HT-29 (cell line): ENCODE measurements at places on chromosomes 12 and 14.

- no peak for DNase-seq
These were observed 32.2 kb downstream of the RAB21 start for GRCh38 chr12:71786829-71787228.

GRCh38 chr14:53622447-53622846 lies 334.2 kb downstream of the BMP4 start:
- no peak for DNase-seq

DNA sequence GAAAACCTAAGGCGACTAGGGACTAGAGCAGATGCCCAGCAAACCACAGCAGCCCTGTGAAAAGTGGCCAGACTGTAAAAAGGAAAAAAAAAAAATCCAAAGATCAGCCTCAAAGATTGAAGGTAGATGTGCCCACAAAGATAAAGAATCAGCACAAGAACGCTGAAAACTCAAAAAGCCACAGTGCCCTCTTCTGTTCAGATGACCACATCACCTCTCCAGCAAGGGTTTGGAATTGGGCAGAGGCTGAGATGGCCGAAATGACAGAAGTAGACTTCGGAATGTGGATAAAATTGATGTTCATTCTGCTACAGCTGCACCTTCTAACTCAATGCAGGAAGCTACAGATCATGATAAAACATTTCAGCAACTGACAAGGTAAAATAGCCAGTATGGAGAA lies 154.4 kb downstream of the GPHN start:
- no peak for DNase-seq

DNA sequence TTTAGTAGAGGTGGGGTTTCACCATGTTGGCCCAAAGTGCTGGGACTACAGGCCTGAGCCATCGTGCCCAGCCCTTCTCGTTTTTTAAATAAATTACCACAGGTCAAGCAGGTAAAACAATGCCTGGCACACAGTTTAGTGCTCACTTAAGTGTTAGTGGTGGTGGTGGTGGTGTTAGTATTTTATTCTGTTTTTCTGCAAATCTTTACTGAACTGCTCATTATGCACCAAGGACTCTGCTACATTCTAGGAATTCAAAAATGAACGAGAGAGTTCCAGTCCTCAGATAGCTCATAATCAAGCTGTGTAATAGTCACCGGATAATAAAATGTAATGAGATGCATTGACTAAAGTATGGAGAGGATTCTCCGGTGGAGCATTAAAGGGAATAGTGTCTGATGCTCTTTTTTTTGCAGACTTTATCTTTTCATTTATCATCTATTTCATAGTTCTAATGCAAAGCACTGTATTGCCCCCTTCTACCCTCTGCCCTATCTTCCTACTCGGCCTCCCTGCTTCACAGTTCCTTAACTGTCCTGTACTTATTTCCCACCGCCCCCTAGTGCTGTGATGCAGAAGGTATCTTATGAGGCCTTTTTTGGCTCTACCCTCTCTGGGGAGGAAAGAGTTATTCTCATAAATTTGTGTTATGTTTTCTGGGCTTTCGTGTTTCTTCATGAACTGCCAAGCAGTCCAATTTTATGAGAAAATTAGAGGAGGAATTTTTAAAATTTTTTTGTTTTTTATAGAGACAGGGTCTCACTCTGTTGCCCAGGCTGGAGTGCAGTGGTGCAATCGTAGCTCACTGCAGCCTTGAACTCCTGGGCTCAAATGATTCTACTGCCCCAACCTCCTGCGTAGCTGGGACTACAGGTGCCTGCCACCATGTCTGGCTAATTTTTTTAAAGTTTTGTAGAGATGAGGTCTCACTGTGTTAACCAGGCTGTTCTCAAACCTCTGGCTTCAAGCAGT lies 1.0 kb downstream of the ITFG2 start:
- peak; percentile 66 for DNase-seq

DNA sequence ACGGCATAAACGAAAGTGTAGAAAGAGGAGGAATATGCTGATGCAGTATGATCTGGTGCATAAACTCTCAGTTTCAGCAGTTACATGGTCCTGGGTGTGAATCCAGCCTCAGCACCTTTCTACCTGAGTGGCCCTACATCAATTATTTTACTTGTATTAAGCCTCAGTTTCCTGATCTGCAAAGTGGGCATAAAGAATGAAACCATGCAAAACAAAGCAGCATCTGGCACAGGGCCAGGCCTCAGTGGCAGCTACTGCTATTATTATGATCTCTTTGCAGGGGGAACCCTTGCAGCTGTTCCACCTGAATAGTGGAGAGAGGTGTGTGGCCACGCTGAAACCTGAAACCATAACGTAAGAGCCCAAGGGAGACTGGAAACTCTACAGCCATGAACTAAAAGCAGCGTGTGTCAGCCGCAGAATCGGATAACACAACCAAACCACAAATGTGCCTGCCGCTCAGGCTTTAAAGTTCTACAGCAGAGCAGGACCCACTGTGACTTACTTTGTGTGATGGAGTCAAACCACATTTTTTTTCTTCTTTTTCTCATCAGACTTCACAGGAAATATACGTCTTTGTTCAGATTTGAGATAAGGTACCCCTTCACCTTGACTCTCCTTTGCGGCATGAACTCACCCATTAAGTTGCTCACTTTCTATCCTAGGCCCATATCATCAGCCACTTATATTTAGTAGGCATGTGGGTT lies 29.2 kb upstream of the FOS start:
- no peak for DNase-seq

- DNase-seq: no peak
These were observed 8.7 kb downstream of the TM7SF3 start for GRCh38 chr12:27005495-27005894.

DNA sequence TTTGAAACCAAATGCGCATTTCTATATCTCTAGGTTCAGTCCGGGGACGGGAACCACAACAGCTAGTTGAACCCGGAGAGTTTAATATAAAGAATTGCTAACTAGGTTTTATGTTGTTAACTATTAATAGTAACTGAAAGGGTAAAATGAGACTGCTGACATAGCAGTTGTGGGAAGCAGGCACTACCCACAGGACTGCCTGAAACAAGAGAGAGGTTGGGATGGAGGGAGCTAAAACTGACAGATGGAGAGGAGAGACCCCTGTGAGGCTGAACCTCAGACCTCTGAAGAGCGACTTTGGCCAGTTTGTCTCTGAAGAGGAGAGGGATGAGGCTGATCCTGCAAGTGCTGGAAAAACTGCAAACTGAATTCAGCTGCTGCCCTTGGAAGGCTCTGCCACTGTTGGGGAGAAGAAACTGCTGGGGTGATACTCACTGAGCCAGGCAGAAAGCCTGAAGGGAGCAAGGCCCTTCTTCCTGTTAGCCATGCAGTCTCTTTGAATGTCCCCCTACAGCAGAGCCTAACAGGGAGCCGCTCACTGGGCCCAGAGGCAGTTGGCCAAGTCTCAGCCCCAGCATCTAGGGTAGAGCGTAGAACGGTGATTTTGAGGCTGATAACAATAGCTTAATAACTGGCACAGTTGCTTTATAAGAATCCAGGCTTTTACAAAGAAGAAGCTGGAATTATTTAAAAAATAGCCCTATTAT lies 172.2 kb downstream of the NPAS3 start:
- DNase-seq: no peak

- no peak for DNase-seq
These were observed 111.1 kb upstream of the ARHGAP5 start for GRCh38 chr14:31965735-31966598.
